ENCODE measurements at places on chromosomes 13 and 19.

- no peak for DNase-seq
Observed at GRCh38 chr19:16524991-16525734, 17.1 kb downstream of the CHERP start.

- DNase-seq, result no peak
Observed at GRCh38 chr19:13060233-13060963, 42.3 kb downstream of the LYL1 start.

GRCh38 chr13:102012299-102013293, 389.3 kb downstream of the FGF14 start:
- no peak for DNase-seq

- DNase-seq, result no peak
Observed at GRCh38 chr19:50858886-50859285, 4.2 kb downstream of the KLK3 start.

GRCh38 chr13:44416301-44416700, 42.7 kb downstream of the SERP2 start:
- no peak for DNase-seq

DNA sequence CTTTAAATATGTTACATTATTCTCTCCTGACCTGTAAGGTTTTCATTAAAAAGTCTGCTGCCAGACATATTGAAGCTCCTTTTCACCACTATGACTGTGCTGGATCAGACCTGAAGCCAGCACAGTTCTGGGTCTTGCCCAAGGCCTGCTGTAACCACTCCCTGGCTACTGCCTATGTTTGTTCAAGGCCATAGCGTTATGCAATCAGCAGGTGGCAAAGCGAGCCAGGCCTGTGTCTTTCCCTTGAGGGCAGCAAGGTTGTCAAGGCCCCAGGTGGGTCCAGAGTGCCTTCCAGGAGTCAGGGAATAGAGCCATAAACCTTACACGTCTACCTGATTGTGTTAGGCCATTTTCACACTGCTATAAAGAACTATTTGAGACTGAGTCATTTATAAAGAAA, 496.8 kb upstream of the PCDH9 start:
- no peak for DNase-seq

- DNase-seq, result no peak
Observed at GRCh38 chr13:30551189-30551588, 66.5 kb upstream of the USPL1 start.

GRCh38 chr13:109483284-109483683, 303.1 kb downstream of the IRS2 start:
- DNase-seq, result no peak

- DNase-seq, result no peak
Observed at GRCh38 chr13:42056146-42056545, 7.7 kb downstream of the DGKH start.

GRCh38 chr13:73129023-73129422, 70.2 kb downstream of the KLF5 start:
- DNase-seq, result no peak

DNA sequence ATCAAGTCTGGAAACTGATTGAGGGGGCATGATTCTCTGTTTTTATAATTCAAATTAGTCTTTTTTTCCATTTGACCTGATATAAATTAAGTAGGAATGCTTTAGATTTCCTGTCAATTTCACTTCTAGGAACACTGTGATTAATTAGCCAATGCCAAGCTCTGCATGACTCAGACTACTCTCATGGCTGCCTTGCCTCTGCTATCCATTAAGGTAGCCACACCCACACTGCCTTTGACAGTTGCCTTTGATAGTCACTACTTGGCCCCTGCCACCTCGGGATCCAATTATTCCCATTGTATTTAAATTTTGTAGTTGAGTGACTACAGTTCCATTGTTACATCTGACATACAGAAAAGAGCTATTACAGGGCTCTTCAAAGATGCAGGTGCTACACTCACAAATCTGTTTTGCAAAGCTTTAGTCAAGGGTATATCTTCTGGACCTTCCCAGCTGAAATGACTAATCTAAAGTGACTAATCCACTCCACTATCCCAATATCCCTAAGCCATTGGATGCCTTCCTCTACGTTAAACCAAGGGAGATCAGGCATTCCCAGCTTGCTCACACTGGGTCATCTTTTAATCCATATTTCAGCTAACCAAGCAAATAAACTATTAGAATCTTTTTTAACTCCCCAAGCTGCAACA, 1193.1 kb upstream of the MIR17HG start:
- peak; percentile 5 for DNase-seq

GRCh38 chr13:40456397-40456953, 210.0 kb downstream of the FOXO1 start:
- no peak for DNase-seq
